Tibial artery (tissue), 4 donors: ENCODE measurements at places on chromosomes 3 and 15.

DNA sequence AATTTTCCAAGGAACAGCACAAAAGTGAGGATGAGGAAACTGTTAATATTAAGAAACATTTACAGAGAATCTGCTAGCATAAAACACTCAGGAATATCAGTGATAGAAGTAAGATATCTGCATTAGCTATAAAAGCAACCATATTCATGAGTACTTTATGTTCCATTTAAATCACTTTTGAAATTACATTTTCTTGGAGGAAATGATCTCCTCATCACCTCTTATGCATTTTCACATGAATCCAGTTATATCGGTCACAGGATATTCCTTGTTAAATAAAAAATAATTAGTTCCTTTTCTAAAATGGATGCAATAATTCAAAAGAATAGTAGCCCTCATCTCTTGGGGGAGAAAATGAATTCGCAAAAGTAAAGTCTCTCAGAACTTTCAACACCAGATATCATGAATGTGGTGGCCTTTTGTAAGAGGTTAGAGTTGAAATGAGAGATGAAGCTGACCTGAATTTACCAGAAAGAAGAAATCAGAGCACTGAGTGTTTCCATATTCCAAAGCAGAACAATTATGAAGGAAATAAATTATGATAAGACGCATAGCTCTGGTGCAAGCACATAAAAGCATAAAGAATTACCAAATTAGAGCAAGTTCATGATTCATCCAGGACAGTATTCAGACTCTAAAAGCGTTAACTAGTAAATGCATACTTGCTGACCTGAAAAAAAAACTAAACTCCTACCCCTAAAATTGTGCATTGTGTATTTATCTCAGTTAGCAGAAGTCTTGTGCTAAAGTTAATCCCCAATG, 321.9 kb upstream of the CCDC54 start:
- no peak overlapping the region for H3K27ac ChIP-seq
- no peaks in the 10 kb centered on the region for H3K36me3 ChIP-seq
- H3K27me3 ChIP-seq, result no peaks in the 10 kb centered on the region
- no peak for DNase-seq

- H3K4me3 ChIP-seq, result no peak overlapping the region
- H3K4me1 ChIP-seq, result no peaks in the 10 kb centered on the region
- H3K27ac ChIP-seq, result no peak overlapping the region
- no peaks in the 10 kb centered on the region for H3K36me3 ChIP-seq
Observed at GRCh38 chr15:74376226-74376625, 8.8 kb upstream of the CYP11A1 start.

- peaks cover 69% of the 10 kb centered on the region for H3K36me3 ChIP-seq
- DNase-seq, result no peak
- H3K4me1 ChIP-seq, result no peaks in the 10 kb centered on the region
- H3K4me3 ChIP-seq, result no peak overlapping the region
- peak overlapping the region; percentile 34 for H3K27ac ChIP-seq
Observed at GRCh38 chr3:132536442-132537153, 60.5 kb upstream of the ACKR4 start.

GRCh38 chr3:32455609-32456428, 46.8 kb downstream of the CMTM6 start:
- no peaks in the 10 kb centered on the region for H3K27me3 ChIP-seq
- peaks cover 3% of the 10 kb centered on the region for H3K36me3 ChIP-seq
- H3K4me3 ChIP-seq, result no peak overlapping the region
- no peak for DNase-seq
- no peak overlapping the region for H3K27ac ChIP-seq

- no peaks in the 10 kb centered on the region for H3K27me3 ChIP-seq
- DNase-seq, result no peak
- no peaks in the 10 kb centered on the region for H3K36me3 ChIP-seq
Observed at GRCh38 chr15:90592131-90592881, 62.6 kb downstream of the CRTC3 start.

DNA sequence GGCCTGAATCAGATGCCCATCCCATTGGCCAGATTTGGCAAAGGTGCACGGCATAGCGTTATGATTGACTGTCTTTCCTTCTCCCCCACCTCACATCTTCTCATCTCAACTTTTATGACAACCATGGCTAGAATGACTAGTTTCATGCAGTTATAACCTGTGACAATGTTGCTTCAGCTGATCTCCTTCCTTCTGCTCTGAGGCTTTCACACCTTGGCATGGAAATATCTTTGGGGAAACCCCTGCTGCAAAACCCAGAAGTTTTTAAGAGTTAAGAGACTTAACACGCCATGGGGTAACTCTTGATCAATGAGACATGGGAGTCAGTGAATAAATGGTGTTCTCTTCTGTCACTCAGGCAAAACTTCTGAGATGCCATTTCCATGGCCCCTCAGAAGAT, 290.7 kb upstream of the MDFIC2 start:
- H3K4me1 ChIP-seq, result no peaks in the 10 kb centered on the region
- H3K36me3 ChIP-seq, result no peaks in the 10 kb centered on the region
- no peak overlapping the region for H3K4me3 ChIP-seq
- H3K27me3 ChIP-seq, result no peaks in the 10 kb centered on the region

DNA sequence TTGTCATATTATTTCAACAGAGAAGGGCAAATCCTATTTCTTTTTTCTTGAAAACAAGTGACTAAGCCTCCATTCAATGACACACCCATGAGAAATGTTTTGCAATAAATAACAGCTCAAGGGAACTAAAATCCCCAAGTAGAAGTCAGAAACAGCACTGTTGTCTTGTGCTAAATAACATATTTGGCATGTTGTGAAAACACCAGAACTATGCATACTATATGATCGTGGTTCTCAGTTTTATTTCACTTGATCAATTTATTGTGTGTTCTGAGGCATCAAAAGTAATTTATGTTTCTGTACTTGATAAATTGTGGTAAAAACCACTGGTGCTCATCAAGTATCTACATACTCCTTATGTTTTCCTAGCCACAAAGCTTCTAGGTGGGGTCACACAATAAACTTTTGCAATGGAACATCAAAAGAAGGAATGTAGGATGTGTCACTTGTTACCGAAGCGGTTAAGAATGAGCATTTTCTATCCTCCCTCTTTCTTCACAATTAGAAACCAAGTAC, 691.7 kb upstream of the CBLB start:
- H3K36me3 ChIP-seq, result no peaks in the 10 kb centered on the region
- H3K27ac ChIP-seq, result no peak overlapping the region
- no peak overlapping the region for H3K4me3 ChIP-seq

DNA sequence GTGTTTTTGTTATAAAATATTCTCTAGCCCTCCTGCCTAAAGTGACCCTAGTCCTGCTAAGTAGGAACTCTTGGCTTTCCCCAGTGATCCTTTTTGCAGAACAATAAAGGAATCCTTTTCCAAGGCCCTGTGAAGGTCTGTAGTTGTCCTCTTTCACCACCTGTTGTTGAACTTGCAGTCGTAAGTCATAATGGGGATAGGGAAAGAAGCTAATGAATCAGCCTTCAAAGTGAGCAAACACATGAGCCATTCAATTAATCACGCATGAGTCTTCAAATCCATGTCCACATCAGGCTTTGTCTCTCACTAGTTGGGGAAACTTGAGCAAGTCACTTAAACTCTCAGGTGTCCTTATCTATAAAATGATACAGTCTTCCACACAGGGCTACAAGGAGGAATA, 27.6 kb downstream of the ZNF860 start:
- no peak overlapping the region for H3K27ac ChIP-seq
- H3K4me3 ChIP-seq, result no peak overlapping the region
- DNase-seq, result no peak
- no peaks in the 10 kb centered on the region for H3K36me3 ChIP-seq

DNA sequence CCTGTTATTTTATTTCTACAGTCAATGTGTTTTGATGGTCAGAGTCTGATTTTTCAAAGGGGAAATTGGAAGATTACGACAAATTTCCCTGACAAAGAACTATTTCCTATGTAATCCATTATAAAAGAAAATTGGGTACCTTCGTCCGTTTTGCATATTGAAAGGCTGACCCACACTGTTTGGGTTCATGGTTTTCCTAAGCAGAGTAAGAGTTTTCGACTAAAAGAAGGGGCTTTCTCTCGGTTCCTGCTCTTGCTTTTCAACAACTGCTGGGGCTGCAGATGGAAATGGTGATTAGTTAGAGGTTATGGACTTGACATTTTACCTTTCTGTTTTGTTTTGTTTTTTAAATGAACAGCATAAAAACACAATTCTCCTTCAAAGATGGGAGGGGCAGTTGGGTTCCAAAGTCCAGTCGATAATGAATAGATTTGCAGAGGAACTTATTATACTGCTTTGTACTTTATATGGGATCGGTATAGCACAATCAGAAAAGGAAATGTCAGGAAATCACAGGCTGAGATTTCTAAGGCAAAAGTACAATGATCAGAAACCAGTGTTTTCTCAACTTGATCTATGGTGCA, 978 bp downstream of the KCNMB2 start:
- H3K27me3 ChIP-seq, result no peaks in the 10 kb centered on the region
- no peak overlapping the region for H3K4me3 ChIP-seq
- DNase-seq, result no peak
- H3K4me1 ChIP-seq, result peaks cover 10% of the 10 kb centered on the region

GRCh38 chr15:27990521-27991515, 108.3 kb downstream of the OCA2 start:
- H3K27ac ChIP-seq, result no peak overlapping the region
- H3K4me3 ChIP-seq, result no peak overlapping the region
- no peaks in the 10 kb centered on the region for H3K27me3 ChIP-seq
- no peaks in the 10 kb centered on the region for H3K4me1 ChIP-seq
